ENCODE measurements at places on chromosomes 16 and 17. TPM values are rescaled to one million over a fixed set of nuclear protein-coding genes. Genes with fewer than 3 reads are reported as not detected.

The SLC5A2 gene
- 60.7 TPM for polyA plus RNA-seq

DNA sequence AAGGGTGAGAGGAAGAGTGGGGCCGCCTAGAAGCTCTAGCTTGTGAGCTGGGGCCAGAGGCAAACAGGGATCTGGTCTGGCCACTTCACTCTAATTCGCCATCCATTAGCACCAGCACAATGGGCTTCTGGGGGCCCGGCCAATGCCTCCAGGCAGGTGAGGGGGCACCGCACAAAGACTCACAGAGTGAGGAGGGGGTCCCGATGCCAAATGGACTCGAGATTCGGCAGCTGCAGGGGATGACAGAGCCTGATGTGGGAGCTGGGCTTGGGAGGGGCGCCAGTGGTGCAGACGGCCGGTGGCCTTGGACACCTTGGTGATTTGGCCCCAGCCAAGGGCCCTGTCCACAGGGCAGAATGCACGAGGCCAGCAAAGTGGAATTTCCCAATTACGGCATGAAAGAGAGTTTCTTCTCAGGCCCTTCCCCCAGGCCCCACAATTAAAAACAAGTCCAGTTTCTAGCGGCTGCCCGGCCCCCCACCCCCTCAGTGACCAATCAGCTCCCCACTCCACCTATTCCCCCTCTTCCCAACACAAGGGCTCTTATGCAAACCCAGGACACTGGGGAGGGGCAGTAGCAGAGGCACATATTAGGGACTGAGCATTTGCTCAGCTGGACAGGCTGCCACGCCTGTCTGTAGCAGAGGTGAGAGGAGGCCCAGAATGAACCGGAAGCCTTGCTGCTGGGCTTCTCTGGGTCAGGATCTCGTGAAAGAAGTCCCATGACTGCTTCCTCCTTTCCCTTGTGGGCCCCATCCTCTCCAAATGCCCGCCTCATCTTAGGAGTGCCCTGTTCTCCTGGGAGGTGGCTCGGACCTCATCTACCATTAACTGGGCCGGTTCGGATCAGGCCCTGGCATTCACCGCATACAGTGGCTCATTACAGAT is 39.4 kb upstream of the MTSS2 start:
- no peak for DNase-seq

The KRT36 gene
- polyA plus RNA-seq: not detected

The YPEL3 gene
- polyA plus RNA-seq: 70.5 TPM

DNA sequence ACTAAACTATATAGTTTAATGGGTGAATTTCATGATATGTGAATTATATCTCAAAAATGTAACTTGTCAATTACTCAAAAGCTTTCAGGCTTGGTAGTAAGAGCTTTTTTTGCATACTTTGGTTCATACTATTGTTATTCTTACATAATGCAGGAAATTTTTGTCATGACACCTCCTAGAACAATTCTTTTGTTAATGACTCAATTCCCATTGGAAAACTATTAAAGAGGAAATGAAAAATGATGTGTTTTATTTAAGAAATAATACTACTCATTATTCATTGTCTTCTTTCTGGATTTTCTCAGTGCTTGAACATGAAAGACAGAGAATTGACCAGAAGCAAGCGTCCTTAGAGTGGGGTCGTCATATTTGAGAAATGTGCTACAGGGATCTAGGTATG is 196.4 kb upstream of the KCNJ16 start:
- no peak for DNase-seq

GRCh38 chr17:15307710-15308111 is 33.7 kb downstream of the TEKT3 start:
- no peak for DNase-seq

- DNase-seq: no peak
Measured at GRCh38 chr16:71758293-71758760, 33.8 kb upstream of the PHLPP2 start.

GRCh38 chr16:8807189-8807588 is 9.6 kb downstream of the PMM2 start:
- DNase-seq: no peak

The TBX2 gene
- polyA plus RNA-seq: 90.2 TPM

The GSE1 gene
- 89.1 TPM for polyA plus RNA-seq

The DLX4 gene
- polyA plus RNA-seq: 0.60 TPM

DNA sequence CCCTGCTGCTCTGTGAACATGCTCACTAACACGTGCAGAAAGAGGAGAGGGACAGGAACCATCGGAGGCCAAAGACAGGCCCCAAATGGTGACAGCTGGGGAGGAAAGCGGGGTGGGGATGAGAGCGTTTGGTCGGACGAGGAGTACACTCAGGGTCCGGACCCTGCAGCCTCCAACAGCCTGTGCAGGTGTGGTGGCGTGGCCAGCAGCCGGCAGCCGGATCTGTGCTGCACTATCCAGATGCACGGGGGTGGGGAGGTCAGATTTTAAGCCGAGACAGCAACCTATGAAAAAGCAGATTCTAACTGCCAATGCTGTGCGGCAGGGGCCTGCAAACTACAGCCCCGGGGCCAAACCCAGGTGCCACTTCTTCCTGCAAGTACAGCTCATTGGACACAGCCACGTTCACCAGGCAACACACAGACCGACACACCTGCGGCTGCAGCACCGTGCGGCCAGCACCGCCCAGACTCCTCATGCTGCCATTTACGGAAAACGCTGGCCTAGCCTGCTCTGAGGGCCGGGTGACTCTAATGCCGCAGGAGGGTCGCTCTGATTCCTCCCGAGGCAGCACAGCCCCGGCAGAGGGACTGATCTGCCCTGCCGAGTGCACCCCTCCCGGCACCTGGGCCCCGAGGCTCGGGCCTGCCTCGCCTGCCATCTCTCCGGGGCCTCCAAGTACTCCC is 21.2 kb downstream of the SLC16A3 start:
- DNase-seq: no peak

The FAAP100 gene
- polyA plus RNA-seq: 17.0 TPM

GRCh38 chr17:60971515-60972369 is 294.1 kb downstream of the BCAS3 start:
- peak; percentile 37 for DNase-seq

- DNase-seq: no peak
Measured at GRCh38 chr17:80190716-80191115, 20.9 kb downstream of the CARD14 start.

The GAST gene
- not detected for polyA plus RNA-seq

GRCh38 chr16:31529108-31529936 is 1.6 kb downstream of the AHSP start:
- DNase-seq: no peak

- no peak for DNase-seq
Measured at GRCh38 chr17:31488264-31488981, 96.9 kb downstream of the RAB11FIP4 start.

The NPB gene
- 1.5 TPM for polyA plus RNA-seq

GRCh38 chr17:28041844-28042656 is 427 bp upstream of the NLK start:
- no peak for DNase-seq

The CHRNE gene
- polyA plus RNA-seq: 2.0 TPM

DNA sequence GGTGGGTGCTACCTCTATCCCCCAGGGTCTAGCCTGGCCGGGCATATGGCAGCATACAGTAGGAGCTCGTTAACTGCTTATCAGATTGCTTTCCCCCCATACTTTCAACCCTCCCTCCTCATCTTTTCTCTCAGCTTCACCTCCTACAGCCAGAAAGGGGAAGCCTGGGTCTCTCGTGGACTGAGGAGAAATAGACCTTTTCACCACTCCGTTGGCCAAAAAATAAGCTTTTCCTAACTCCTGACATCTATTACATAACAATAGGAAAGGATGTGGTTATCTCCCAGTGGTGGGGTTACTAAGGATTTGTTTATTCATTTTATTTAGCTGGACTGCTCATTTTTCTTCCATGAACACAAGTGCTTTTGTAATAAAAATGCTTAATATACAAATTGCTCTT is 9.0 kb upstream of the CXCL16 start:
- DNase-seq: no peak

- no peak for DNase-seq
Measured at GRCh38 chr17:48494335-48494734, 36.5 kb downstream of the HOXB1 start.

- no peak for DNase-seq
Measured at GRCh38 chr17:61209106-61209439, 190.6 kb upstream of the TBX2 start.

DNA sequence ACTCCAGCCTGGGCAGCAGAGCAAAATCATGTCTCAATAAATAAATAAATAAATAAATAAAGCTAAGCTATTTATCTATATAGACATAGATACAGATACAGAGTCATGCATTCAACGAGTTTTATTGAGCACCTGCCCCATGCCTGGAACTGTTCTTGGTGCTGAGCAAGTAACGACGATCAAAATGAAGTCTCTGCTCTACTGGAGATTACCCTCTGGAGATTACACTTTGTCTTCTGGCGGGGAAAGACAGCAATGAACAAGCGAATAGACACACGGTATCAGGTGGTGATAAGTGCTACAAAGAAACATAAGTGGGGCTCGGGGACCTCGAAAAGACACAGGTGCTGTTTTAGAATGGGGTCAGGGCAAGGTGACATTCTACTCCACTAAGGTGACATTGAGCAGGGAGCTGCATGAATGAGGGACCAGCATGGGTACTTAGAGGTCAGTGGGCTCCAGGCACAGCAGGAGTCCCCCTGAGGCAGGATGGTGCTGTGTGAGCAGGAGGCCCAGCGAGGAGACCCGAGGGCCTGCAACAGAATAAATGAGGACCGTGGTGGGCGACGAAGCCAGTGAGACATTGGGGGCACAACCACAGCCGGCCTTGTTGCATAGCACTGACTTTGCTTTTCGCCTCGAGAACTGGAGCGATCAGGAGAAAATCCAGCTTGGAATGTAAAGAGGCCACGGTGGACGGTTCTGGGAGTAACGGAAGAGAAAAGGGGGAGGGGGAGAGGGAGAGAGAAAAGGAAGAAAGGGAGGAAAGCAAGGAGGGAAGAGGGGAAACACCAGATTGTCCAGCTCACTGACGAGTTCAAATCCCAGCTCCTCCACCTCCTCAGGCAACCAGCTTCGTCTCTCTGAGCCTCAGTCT is 42.4 kb upstream of the MEAK7 start:
- DNase-seq: no peak

DNA sequence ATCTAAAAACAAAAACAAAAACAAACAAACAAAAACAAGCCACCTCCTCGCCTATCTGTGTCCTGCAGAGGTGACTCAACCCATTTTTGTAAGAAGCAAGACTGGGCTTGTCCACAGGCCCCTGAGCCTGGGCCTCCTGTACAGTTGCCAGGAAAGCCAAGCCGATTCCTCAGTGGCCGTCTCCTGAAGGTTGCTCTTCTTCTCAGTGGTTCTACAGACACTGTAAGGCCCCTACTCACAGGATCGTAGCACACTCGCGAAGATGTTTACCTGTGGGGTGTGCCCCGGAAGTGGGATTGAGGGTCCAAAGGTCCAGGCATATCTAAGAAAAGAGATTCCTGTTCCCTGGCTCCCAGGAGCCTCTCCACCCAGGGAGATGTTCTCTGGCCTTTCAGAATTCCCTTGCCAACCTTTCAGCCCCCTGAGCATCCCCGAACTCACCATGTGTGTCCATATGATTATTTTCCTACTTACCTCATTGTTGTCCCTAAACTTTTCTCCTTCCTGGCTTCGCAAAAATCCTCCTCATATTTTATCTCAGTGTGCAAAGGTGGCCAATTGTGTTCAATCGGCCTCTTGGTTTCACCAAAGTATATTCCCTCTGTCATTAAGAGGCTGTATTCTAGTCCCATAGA is 7.5 kb upstream of the CES3 start:
- no peak for DNase-seq

The TSNAXIP1 gene
- polyA plus RNA-seq: 10.7 TPM

The BOLA2B gene
- polyA plus RNA-seq: 48.3 TPM

- DNase-seq: no peak
Measured at GRCh38 chr17:32386844-32387243, 36.9 kb downstream of the ZNF207 start.

The GHDC gene
- polyA plus RNA-seq: 20.0 TPM

GRCh38 chr16:72934636-72935403 is 113.1 kb downstream of the ZFHX3 start:
- DNase-seq: no peak

- DNase-seq: peak; percentile 88
Measured at GRCh38 chr17:7988750-7989178, 13.7 kb upstream of the GUCY2D start.

- no peak for DNase-seq
Measured at GRCh38 chr16:17470182-17470907, 415 bp downstream of the XYLT1 start.

The PIGW gene
- polyA plus RNA-seq: 12.3 TPM

- DNase-seq: no peak
Measured at GRCh38 chr16:8858994-8859912, 9.6 kb downstream of the CARHSP1 start.

DNA sequence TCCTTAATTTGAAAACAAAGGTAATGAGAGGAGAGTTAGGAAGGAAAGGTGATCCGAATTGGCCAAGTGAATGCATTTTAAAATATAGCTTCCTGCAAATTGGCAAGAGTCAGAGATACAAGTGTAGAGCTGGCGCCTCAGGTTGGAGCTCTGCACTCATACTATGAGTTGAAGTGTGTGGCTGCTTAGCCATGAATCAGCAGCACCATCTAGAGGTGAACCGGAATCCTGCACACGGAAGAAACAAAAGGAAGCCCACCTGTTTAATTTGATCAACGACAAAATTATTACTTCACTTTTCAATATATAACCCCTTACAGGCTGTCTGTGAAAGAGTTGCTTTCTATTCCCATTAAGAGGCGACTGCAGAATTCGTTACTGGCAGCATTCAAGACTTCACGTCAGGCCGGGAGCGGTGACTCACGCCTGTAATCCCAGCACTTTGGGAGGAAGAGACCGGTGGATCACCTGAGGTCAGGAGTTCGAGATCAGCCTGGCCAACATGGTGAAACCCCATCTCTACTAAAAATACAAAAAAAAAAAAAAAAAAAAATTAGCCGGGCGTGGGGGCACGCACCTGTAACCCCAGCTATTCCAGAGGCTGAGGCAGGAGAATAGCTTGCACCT is 1253.7 kb upstream of the CDH8 start:
- DNase-seq: peak; percentile 43

DNA sequence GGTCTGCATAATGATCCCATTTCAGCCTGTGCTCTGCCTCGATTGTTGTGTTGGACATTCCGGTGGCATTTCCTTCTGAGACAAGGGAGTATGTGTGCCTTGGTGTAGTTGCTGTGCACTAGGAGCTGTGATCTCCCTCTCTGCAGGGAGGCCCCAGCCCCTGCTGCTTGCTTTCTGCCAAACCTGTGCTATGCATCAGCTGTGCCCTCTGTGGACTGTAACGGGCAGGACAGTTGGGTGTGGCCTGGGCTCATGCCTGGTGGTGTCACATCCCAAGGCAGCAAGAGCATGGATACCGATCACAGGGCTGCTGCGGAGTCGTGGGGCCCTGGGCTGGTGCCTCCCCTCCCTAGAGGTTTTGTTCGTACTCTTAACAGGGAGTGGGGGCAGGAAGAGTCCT is 3.8 kb upstream of the JPT2 start:
- DNase-seq: no peak

DNA sequence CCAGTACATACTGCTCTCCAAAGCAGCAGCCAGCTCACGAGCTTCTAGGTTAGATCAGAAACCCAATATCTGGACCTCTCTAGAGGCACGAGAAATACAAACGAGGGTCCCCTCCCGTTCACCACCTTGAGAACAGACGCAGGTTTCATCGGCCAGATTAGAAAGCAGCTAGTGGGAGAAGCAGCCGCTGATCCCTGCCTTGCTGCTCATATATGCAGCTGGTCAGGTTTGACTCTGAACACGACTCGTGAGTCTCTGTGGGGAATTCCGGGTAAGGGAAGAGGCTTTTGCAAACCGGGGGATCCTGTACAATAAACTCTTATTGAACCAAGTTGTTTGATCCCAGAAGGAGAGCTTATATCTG is 1.6 kb downstream of the VAT1L start:
- no peak for DNase-seq

The SAMD14 gene
- 21.7 TPM for polyA plus RNA-seq

- DNase-seq: no peak
Measured at GRCh38 chr17:38605841-38606645, at the start of gene SRCIN1. TSS of gene SRCIN1 (minus strand) at chr17:38605952. CDS start at chr17:38605705, 247 bp downstream.

Measured in left renal cortex interstitium (tissue), 4 donors.